Activated T-cell treated with anti-CD3 and anti-CD28 coated beads for 48 hours (primary cell): ENCODE measurements at places on chromosomes 12 and 14.

DNA sequence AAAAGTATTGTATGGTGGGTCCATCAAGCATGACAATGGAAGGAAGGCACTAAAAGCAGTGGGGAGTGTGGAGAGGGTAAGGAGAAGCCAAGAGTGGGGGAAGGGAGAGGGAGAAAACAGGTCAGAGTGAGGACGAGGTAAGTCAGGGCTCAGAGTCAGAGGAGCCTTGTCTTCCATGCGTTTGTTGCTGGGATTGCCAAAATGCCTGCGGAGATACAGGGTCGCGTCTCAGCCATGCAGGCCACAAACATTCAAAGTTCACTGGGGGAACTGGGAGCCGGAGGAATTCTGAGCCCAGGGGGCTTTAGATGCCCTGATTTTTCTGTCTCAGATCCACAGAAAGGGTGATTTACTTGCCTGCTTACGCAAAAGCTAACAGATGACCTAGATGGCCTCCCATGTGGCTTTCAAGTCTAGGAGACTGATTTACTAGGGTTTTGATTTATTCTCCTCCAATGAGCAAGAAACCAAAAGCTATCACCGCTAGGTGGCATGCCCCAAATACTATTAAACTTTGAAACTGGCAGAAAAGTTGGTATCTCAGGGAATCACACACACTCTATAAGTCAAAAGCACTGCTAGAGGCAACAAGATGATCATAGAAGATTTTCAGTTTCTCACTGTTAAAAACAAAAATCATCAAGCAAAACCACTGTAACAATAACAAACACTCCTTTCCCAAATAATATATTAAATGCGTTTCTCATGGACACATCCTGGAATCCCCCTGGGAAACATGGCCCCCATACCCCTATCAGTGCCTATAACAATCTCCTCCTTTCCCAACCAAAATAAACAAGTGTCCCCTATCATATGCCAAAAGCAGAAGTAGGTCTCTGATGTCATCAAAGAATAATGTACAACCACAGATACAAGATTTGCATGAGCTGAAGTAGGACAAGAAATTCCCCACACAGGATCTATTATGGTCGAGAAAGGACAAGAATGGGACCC lies 26.6 kb upstream of the MDM1 start:
- no peak for DNase-seq

DNA sequence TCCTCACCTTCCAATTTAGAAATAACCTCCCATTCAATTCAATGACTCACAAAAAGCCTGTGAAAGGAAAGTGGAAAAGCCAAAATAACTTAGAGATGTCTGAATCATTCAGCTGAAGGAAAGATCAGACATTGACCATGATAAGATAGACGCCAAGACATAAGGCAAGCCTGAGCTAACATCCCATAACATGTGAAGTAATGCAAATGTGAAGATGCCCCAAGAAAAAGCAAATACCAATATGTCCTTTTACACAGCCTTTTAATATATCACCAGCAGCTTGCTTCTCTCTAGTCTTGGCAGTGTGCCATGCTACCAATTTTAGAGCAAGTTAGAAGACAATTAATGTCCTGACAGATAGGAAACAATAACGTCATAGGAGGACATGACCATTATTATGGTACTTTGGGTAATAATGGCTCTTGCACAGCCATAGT lies 2.4 kb upstream of the NUMB start:
- DNase-seq, result no peak

DNA sequence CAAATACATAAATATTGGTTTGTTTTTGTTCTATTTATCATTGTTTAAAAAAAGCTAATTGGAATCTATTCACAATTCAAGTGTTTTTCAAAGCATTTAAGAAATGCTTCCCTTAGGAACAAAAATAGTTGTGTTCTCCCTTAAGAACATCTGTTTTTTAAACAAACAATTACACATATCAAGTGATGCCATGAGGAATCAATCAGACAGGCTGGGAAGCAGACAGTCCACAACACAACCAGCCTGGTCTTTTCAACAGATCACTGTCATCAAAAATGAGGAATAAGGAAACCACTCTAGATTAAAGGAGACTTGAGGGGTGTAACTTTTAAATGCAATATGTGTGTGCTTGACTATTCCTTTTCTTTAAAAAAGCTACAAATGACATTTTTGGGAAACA lies 25.5 kb downstream of the GALC start:
- no peak for DNase-seq

GRCh38 chr14:96205059-96205977 lies 679 bp downstream of the BDKRB2 start:
- no peak for DNase-seq

DNA sequence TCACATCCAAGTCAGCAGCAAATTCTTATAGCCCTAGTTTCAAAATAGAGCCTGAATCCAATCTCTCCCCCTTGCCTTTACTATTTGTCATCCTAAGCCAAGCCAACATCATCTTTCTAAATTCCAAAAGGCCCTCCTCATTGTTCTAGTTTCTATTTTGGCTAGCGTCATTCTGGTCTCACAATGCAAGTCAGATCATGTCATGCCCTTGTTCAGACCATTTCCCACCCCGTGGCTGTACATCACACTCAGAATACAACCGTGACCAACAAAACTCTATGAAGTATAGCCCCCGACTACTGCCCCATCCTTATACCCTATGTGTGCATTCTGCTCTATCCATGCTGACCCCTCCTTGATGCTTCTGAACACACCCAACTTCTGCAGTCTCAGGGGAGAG lies 12.3 kb upstream of the GNG2 start:
- DNase-seq, result no peak
